ENCODE measurements at places on chromosomes 4 and X. TPM values are rescaled to one million over a fixed set of nuclear protein-coding genes. Genes with fewer than 3 reads are reported as not detected.

CNKSR2 gene
- total RNA-seq, result 14.9 TPM

ZNF182 gene
- total RNA-seq, result 4.4 TPM

RBM46 gene
- not detected for total RNA-seq

AKAP4 gene
- total RNA-seq, result not detected

ARMCX4 gene
- total RNA-seq, result 0.10 TPM

CXorf65 gene
- not detected for total RNA-seq

SYN1 gene
- not detected for total RNA-seq

INTU gene
- total RNA-seq, result 3.2 TPM

HTT-AS gene
- total RNA-seq, result not detected

CT45A3 gene
- total RNA-seq, result not detected

All from NCI-H460 (cell line).